ENCODE measurements at places on chromosomes 16 and 17. TPM values are rescaled to one million over a fixed set of nuclear protein-coding genes. Genes with fewer than 3 reads are reported as not detected.
A peak's percentile ranks its signal among the peaks of the same experiment; 100 is the strongest.

DNA sequence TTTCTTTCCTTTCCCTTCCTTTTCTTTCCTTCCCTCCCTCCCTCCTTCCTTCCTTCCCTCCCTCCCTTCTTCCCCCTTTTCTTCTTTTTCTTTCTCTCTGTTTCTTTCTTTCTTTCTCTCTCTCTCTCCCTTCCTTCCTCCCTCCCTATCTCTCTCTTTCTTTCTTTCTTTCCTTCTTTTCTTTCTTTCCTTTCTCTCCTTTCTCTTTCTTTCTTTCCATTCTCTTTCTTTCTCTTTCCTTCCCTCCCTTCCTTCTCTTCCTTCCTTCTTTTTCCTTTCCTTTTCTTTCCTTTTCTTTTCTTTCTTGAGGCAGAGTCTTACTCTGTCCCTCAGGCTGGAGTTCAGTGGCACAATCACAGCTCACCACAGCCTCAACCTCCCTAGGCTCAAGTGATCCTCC, 31.0 kb downstream of the DEXI start:
- H3K27me3 ChIP-seq = no peaks in the 10 kb centered on the region
- H3K27ac ChIP-seq = no peak overlapping the region
- H3K36me3 ChIP-seq = no peaks in the 10 kb centered on the region
- no peaks in the 10 kb centered on the region for H3K4me1 ChIP-seq

DNA sequence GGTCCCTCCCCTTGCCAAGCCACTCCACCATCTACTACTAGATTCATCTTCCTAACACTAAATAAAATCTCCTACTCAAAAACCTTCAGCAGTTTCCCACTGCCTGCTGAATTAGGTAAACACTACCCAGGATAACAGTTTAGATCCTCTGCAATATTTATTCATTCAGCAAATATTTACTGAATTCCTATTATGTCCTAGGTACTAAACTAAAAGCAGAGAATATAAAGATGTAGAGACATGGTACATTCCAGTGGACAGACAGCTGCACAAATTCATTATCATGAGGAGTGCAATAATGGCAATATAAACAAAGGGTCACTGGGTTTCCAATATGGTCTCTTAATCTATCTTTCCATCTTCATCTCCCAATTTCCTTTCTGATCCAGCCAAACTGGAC, 30.7 kb upstream of the HOXB13 start:
- DNase-seq = no peak
- H3K4me1 ChIP-seq = peaks cover 6% of the 10 kb centered on the region
- peaks cover 9% of the 10 kb centered on the region for H3K27me3 ChIP-seq
- no peaks in the 10 kb centered on the region for H3K36me3 ChIP-seq

DNA sequence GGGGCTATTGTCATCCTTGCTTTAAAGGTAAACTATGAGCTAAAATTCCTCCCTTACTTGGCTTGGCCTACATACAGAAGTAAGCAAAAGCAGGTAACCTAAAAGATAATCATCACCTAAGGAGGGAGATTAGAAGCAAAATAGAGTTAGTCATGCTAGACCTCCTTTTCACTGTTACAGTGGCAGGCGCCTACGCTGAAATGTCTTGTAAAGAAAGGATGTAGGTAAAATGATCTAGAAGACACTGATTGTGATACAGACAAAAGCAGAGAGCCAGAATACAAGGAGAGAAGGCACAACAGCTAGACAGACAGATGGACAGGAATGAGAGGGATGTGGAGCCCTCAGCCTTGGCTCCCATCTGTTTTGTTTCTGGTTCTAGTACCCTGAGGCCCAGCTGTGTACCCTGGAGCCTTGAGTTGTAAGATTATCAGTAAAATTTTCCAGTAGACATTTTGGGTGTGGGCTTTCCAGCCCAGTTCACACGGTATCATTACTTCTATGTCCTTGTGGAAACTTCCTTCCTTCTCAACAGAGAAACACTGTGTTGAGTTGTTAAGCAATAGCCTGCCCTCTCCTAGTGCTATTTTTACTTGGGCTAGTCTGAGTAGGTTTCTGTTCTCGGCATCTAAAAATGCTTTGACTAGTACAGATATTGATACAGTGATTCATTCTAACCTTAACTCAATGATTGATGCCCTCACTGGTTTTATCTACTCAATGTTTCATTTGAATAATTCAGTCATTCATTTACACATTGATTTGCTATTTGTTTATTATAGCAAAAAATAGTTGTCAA, 7.7 kb upstream of the C16orf78 start:
- H3K27me3 ChIP-seq = no peaks in the 10 kb centered on the region
- no peaks in the 10 kb centered on the region for H3K36me3 ChIP-seq
- no peaks in the 10 kb centered on the region for H3K4me1 ChIP-seq
- H3K4me3 ChIP-seq = no peak overlapping the region
- no peak overlapping the region for H3K27ac ChIP-seq
- DNase-seq = no peak

KRT20 gene
- 1.8 TPM for total RNA-seq

- no peak overlapping the region for H3K27ac ChIP-seq
- DNase-seq = no peak
- H3K4me1 ChIP-seq = no peaks in the 10 kb centered on the region
- H3K27me3 ChIP-seq = no peaks in the 10 kb centered on the region
- H3K4me3 ChIP-seq = no peak overlapping the region
Observed at GRCh38 chr16:67731071-67731752, 12.1 kb upstream of the GFOD2 start.

GRCh38 chr16:57045694-57046381, 46.5 kb upstream of the CPNE2 start:
- H3K27me3 ChIP-seq = no peaks in the 10 kb centered on the region
- peaks cover 9% of the 10 kb centered on the region for H3K4me1 ChIP-seq
- peak; percentile 55 for DNase-seq
- H3K4me3 ChIP-seq = peak overlapping the region; percentile 54
- no peak overlapping the region for H3K27ac ChIP-seq

- H3K4me1 ChIP-seq = peaks cover 12% of the 10 kb centered on the region
- no peaks in the 10 kb centered on the region for H3K36me3 ChIP-seq
- no peak overlapping the region for H3K4me3 ChIP-seq
- no peaks in the 10 kb centered on the region for H3K27me3 ChIP-seq
Observed at GRCh38 chr16:47885489-47885888, 270.3 kb downstream of the ABCC12 start.

DNA sequence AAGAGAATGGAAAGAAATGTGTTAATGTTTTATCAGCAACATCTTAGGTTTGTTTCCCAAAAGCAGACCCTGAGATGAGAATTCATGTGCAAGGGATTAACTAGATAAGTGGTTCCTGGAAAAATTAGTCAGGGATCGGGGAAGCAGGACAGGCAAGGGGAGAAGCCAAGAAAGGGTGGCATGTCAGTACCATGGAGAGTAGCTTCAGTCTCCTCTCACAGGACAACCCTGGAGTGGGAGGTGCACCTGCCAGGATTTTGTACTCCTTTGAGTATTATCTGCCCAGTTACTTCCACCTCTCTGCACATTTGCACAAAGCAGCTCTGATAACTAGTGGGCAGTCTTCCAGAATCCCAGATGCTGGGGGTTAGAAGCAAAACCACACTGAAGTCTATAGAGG, 117.0 kb downstream of the RGS9 start:
- no peaks in the 10 kb centered on the region for H3K27me3 ChIP-seq
- no peaks in the 10 kb centered on the region for H3K36me3 ChIP-seq

DNA sequence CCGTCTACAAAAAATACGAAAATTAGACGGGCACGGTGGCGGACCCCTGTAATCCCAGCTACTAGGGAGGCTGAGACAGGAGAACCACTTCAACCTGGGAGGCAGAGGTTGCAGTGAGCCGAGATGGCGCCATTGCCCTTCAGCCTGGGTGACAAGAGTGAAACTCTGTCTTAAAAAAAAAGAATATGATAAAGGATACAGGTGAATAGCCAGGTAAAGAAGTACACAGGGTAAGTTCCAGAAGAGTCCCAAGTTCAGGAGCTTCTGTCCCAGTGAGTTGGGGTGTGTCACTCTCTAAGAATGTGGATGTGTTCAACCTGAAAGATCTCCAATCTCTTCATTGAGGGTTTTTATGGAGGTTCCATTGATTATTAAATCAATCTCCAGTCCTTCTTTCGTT, 6.8 kb downstream of the TMC5 start:
- H3K4me1 ChIP-seq = no peaks in the 10 kb centered on the region
- no peaks in the 10 kb centered on the region for H3K36me3 ChIP-seq
- no peak for DNase-seq
- H3K4me3 ChIP-seq = no peak overlapping the region
- no peaks in the 10 kb centered on the region for H3K27me3 ChIP-seq

RPL13 gene
- total RNA-seq = 4,192 TPM

- H3K27me3 ChIP-seq = no peaks in the 10 kb centered on the region
- no peak for DNase-seq
- no peaks in the 10 kb centered on the region for H3K36me3 ChIP-seq
- H3K4me3 ChIP-seq = no peak overlapping the region
Observed at GRCh38 chr17:76943781-76944213, 75.6 kb downstream of the MGAT5B start.

TANC2 gene
- total RNA-seq = 42.7 TPM

DNA sequence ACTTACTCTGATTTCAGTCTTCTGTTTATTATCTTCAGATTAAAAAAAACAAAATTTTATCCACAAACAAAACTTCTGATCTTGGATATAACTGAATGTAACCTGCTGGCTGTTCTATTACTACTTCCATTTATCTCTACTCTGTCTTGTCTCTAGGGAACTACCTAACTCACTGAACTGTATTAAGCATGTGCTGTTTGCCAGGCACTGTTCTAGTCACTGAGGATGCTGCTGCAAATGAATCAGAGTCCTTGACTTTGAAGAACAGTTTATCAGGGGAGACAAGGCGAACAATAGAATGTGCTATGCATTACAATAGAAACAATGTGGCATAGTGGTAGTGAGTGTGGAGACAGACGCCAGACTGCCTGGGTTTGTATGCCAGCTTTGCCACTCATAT, 2.3 kb upstream of the ANKRD40 start:
- no peak overlapping the region for H3K4me3 ChIP-seq
- H3K27me3 ChIP-seq = no peaks in the 10 kb centered on the region

DNA sequence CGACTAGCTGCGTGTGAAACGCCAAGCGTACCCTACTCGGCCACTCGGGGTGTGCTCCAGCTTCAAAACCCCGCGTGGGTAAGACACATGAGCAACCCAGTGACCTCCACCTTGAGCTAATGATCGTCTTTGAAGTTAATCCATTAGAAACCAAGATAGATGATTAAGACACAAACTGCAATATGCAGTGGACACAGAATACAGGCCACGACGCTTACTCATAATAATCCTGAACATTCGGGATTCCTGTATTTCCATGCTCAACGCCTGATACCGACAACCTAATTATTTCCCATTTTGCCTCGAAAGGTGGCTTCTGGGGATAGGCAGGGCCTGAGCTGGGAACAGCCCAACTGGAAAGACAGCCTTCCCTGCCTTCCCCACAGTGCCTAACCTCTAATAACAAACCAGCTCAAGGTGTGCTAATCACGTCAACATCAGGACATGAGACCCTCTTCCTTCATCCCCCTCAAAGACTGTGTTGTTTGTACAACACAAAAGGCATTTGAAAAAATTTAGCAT, 504 bp upstream of the COPRS start:
- H3K27me3 ChIP-seq = no peaks in the 10 kb centered on the region
- H3K36me3 ChIP-seq = peaks cover 9% of the 10 kb centered on the region
- H3K4me3 ChIP-seq = peak overlapping the region; percentile 71
- no peak overlapping the region for H3K27ac ChIP-seq
- H3K4me1 ChIP-seq = no peaks in the 10 kb centered on the region
- no peak for DNase-seq

- H3K27ac ChIP-seq = no peak overlapping the region
- no peaks in the 10 kb centered on the region for H3K36me3 ChIP-seq
- H3K27me3 ChIP-seq = no peaks in the 10 kb centered on the region
Observed at GRCh38 chr16:50270510-50271147, 4.3 kb downstream of the ADCY7 start.

DNA sequence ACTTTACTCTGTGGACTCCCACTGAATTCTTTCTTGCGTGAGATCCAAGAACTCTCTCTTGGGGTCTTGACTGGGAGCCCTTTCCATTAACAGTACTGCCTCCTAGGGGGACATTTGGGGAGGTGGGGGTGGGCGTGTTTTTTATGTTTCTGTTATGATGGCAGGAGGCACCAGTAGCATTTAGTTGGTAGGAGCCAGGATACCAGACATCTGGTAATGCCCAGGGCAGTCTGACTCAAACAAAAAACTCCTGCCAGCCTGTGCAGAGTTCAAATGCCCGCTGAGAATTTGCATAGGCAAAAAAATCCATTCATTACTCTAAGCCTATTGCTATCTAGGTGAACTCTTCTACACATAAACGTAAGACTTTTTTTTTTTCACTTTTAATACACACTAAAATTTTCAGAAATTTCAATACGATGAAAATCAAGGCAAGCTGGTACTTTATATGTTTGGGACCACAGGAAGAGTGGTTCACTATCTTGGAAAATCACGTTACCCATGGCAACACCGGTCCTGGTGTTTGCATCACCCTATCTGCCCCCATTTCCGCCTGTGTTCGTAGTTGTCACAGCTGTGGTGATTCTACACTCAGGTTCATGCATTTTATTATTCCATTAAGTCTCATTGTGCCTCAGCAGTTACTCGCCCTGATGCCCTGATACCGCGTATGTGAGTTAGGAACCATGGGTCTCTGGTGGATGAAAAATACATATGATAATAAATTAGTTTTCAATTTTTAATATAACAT, 121.1 kb upstream of the XYLT1 start:
- DNase-seq = no peak
- no peaks in the 10 kb centered on the region for H3K27me3 ChIP-seq
- no peak overlapping the region for H3K4me3 ChIP-seq
- H3K36me3 ChIP-seq = no peaks in the 10 kb centered on the region
- no peaks in the 10 kb centered on the region for H3K4me1 ChIP-seq

GRCh38 chr16:75495076-75495674, at the start of gene CHST6:
CHST6 (minus strand) TSS chr16:75495441; CDS start chr16:75479828, 15,613 bp downstream.
- peaks cover 41% of the 10 kb centered on the region for H3K4me1 ChIP-seq
- H3K27ac ChIP-seq = no peak within 1 kb of the TSS
- no peak for DNase-seq
- no peaks in the 10 kb centered on the region for H3K27me3 ChIP-seq
- H3K4me3 ChIP-seq = peak within 1 kb of the TSS; percentile 65
- no peaks in the 10 kb centered on the region for H3K36me3 ChIP-seq

CDH8 gene
- 7.0 TPM for total RNA-seq

OR1F1 gene
- not detected for total RNA-seq

HOXB2 gene
- 73.0 TPM for total RNA-seq

DNA sequence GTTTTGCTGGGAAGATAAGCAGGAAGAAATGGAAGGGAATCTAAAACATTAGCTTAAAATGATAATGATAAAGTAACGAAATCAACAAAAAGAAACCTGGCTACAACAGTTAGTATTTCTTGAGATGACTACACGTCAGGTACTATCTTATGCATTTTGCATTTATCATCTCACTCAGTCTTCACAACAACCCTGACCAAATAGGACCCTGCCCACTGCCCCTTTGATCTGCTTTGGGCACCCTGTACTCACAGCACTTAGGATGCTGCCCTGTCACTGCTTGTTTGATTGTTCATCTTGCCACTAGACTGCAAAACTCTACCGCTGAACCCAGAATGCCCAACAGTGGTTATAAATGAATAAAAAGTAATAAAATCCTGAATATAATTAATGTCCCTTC, 45.2 kb downstream of the MARVELD3 start:
- no peaks in the 10 kb centered on the region for H3K27me3 ChIP-seq
- peaks cover 38% of the 10 kb centered on the region for H3K36me3 ChIP-seq
- no peak overlapping the region for H3K4me3 ChIP-seq
- no peaks in the 10 kb centered on the region for H3K4me1 ChIP-seq
- no peak overlapping the region for H3K27ac ChIP-seq
- no peak for DNase-seq

USP32 gene
- 58.4 TPM for total RNA-seq
